ENCODE measurements at places on chromosomes 5 and 9. TPM values are rescaled to one million over a fixed set of nuclear protein-coding genes. Genes with fewer than 3 reads are reported as not detected.
A peak's percentile ranks its signal among the peaks of the same experiment; 100 is the strongest.

Gene PCDHB3
- 1.8 TPM for total RNA-seq

Gene AFAP1L1
- 2.9 TPM for total RNA-seq

Gene TMEM252
- not detected for total RNA-seq

DNA sequence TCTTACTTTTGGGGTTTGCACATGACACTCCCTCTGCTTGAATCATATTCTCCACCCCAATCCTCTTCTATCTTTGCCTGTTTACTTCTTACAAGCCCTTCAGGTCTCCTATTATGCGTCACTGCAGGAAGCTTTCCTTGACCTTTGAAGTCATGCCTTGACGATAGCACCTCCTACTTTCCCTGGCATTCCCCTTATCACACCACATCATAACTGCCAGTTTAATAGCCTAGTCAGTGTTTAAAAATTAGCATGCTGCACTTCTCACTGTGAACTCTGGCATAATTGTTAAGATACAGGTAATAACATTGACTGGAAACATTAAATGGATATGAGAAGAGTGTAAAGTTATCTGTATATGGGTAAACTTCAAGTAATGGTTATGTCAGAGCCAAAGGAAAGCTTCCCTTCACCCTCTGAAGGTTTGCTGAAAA, 37.1 kb upstream of the CEP120 start:
- H3K27ac ChIP-seq = no peak overlapping the region
- peak; percentile 31 for DNase-seq
- no peaks in the 10 kb centered on the region for H3K36me3 ChIP-seq
- H3K27me3 ChIP-seq = no peaks in the 10 kb centered on the region
- H3K4me3 ChIP-seq = no peak overlapping the region

DNA sequence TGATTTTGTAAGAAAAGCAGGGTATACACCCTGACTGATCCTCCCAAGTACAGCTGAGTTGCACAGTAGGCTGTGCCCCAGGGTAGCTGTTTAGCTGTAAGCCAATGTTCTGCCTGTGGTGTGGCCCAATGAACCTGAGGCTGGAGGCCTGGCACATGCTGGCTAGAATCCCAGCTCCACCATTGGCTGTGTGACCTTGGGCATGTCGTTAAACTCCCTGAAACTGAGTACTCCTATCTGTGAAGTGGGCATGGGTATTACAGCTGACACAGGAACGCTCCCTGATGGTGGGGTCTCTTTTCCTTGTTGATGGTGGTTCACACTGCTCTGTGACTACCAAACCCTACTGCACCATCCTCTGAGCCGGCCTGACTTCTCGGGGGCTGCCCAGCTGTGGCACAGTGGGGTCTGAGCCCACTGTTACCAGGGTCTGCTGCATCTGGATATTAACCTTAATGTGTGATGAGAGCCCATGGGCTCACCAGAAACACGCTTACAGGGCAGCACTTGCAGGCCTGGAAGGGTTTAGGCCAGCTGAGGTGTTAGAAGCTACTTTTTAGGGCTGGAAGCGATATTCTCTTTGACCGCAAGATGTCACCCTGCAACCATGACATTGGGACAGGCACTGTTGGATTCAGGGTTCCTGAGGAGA, 7.0 kb upstream of the GADD45G start:
- H3K27ac ChIP-seq = no peak overlapping the region
- no peak overlapping the region for H3K4me3 ChIP-seq
- H3K27me3 ChIP-seq = no peaks in the 10 kb centered on the region
- H3K36me3 ChIP-seq = no peaks in the 10 kb centered on the region
- peaks cover 3% of the 10 kb centered on the region for H3K4me1 ChIP-seq

GRCh38 chr9:90974643-90975245, 173.1 kb downstream of the SYK start:
- no peak overlapping the region for H3K27ac ChIP-seq
- H3K4me1 ChIP-seq = no peaks in the 10 kb centered on the region
- no peaks in the 10 kb centered on the region for H3K36me3 ChIP-seq
- H3K27me3 ChIP-seq = no peaks in the 10 kb centered on the region

GRCh38 chr5:14040542-14040941, 96.1 kb upstream of the DNAH5 start:
- no peaks in the 10 kb centered on the region for H3K27me3 ChIP-seq
- no peak overlapping the region for H3K4me3 ChIP-seq
- H3K36me3 ChIP-seq = no peaks in the 10 kb centered on the region
- H3K4me1 ChIP-seq = peaks cover 17% of the 10 kb centered on the region
- H3K27ac ChIP-seq = no peak overlapping the region
- no peak for DNase-seq

GRCh38 chr9:9752722-9753121, 860.1 kb downstream of the PTPRD start:
- no peaks in the 10 kb centered on the region for H3K27me3 ChIP-seq
- no peak overlapping the region for H3K27ac ChIP-seq
- H3K4me1 ChIP-seq = peaks cover 8% of the 10 kb centered on the region
- H3K4me3 ChIP-seq = no peak overlapping the region
- DNase-seq = no peak

GRCh38 chr5:54212331-54212730, 98.0 kb downstream of the ARL15 start:
- H3K27ac ChIP-seq = no peak overlapping the region
- H3K4me3 ChIP-seq = no peak overlapping the region
- no peak for DNase-seq
- H3K36me3 ChIP-seq = no peaks in the 10 kb centered on the region
- H3K27me3 ChIP-seq = no peaks in the 10 kb centered on the region
- no peaks in the 10 kb centered on the region for H3K4me1 ChIP-seq

DNA sequence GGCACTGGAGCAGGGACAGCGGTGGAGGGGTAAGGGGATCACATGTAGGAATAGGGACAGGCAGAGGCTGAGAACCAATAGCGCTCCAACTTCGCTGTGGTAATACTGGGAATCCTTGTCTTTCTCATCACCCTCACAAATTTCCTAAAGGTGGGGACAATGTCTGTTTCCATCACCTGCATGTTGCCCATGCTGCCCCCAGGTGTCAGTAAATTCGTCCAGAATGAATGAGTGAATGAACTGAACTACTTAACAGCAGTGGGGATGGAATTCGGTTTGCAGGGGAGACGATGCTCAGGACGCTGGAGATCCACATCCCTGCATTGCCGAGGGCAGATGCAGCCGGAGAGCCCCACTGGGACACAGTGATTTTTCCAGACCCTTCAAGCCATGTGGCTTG, 129.9 kb downstream of the PDZD2 start:
- no peaks in the 10 kb centered on the region for H3K36me3 ChIP-seq
- H3K27me3 ChIP-seq = no peaks in the 10 kb centered on the region
- H3K27ac ChIP-seq = no peak overlapping the region
- H3K4me1 ChIP-seq = no peaks in the 10 kb centered on the region
- no peak overlapping the region for H3K4me3 ChIP-seq
- DNase-seq = no peak
